ENCODE measurements at places on chromosomes 12 and 14. TPM values are rescaled to one million over a fixed set of nuclear protein-coding genes. Genes with fewer than 3 reads are reported as not detected.

- no peak for DNase-seq
These were observed 5.0 kb upstream of the BAZ2A start for GRCh38 chr12:56634837-56635791.

DNA sequence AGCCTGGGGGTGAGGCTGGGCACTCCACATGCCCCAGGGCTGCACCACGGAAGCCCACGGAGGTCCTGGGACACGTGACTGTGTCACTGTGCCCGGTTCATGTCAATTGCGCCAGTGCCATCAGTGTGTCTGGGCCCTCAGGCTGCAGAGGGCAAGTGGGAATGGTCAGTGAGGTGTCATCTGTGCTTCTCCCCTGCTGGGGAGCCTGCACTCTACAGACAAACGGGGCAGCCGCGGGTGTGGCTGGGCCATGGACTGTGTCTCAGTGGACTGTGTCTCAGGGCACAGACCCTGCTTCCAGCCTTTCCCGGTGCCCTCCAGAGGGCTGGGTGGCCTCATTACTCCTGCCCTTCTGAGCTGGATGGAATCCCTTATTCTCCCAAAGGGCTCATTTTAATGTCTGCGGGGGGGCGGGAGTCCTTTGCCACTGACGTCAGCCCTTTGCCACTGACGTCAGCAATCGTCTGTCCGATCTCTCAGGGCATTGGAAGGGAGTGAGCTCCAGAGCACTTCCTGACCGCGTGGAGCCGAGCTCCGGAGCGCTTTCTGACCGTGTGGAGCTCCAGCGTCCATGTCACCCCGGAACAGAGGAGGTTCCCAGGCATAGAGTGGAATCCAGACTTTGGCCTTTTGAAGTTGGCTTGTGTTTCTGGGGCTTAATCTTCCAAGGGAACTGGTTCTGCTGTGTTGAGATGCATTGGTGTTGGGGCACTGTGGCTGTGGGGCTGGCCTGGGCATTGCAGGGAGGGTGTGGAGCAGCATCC lies 72.4 kb downstream of the ADGRD1 start:
- DNase-seq, result no peak

NELL2 gene
- polyA plus RNA-seq, result 22.2 TPM

DNA sequence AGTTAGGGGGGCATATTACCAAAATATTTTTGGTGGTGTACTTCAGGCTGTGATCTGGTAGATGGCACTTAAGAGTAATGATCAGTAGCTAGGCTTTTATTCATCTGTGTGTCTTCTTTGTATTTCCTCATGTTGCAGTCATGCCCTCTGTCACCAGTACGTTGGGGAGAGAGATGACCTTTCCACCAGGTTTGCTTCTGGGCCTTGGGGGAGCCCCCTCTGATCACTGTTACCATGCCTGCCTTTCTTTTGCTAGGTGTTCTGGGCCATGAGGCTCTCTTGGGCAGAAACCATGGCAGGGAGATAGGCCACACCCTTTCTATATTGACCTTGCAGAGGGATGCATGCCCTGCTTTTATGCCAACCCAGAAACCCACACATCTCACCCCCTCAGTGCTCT lies 208.5 kb downstream of the RAD51B start:
- DNase-seq, result no peak

DNA sequence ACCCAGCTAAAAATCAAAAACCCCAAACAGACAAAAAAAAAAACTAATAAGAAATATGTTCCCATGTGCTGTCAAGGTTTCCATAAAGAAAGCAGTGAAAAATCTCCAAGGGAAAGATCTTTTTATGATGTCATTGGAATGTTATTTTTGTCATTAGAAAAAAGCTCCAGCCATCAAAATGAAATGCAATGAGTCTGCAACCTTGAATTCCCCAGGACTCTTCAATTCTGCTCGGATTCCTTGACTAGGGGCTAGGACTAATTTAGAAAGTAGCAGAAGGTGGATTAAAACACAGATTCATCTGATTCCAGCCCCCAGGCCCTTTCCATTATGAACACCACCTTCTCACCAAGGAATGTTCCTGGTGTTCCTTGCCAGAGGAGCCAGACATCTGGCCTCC lies 6.0 kb upstream of the PCNX1 start:
- no peak for DNase-seq

GRCh38 chr12:124188561-124189405 lies 106.1 kb upstream of the RFLNA start:
- no peak for DNase-seq

GRCh38 chr12:11758510-11759493 lies 109.3 kb downstream of the ETV6 start:
- DNase-seq, result no peak

GRCh38 chr14:42141328-42141727 lies 534.7 kb downstream of the LRFN5 start:
- no peak for DNase-seq

AJUBA gene
- 87.2 TPM for polyA plus RNA-seq

DNA sequence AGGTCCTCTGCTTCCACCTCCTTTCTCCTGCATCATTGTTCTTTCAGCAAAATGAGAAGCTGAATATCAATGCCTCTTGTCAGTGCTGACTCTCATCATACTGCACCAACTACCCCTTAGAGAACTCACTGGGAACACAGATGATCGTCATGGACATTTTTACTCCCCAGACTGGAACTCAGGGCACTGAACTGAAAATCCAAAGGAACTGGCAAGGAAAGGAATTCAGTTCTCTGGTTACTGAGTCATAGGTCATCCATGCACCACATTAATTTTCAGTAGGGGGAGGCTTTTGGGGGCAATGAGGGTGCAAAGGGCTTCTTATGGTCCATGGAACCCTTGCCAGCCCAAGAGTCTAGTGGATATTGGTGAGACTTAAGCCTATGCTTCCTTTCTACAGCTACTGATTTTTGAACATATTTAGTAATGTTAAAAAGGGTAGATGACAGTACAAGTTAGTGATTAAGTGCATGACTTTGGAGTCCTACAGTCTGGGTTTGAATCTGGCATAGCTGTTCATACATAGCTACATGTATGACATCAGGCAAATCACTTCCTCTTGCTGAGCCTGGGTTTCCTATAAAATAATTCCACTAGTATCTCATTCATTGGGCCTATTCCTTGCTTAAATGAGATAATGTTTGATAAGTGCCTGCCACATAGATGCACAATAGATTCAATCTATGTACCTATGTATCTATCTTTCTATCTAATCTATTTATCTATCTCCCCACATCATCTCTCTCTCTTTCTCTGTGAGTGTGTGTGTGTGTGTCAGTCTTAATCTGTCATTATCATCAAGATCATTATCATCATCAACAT lies 29.2 kb downstream of the BBS10 start:
- DNase-seq, result no peak

SLC17A8 gene
- 0.23 TPM for polyA plus RNA-seq

Data from right renal pelvis (tissue), 4 donors.